ENCODE measurements at places on chromosomes 6 and 20. TPM values are rescaled to one million over a fixed set of nuclear protein-coding genes. Genes with fewer than 3 reads are reported as not detected.

The GNRH2 gene
- 0.50 TPM for total RNA-seq

The RAET1L gene
- total RNA-seq = not detected

The APOBEC2 gene
- not detected for total RNA-seq

The RAMACL gene
- total RNA-seq = 0.30 TPM

The MYLK2 gene
- total RNA-seq = 0.28 TPM

The GHRH gene
- not detected for total RNA-seq

The DEFB124 gene
- total RNA-seq = not detected

The NKX2-4 gene
- total RNA-seq = 0.11 TPM

The C6orf52 gene
- total RNA-seq = 1.8 TPM

The IMPG1 gene
- not detected for total RNA-seq

The KHDC1L gene
- not detected for total RNA-seq

The SULF2 gene
- 37.5 TPM for total RNA-seq

- no peaks in the 10 kb centered on the region for H3K27me3 ChIP-seq
- no peaks in the 10 kb centered on the region for H3K36me3 ChIP-seq
- H3K27ac ChIP-seq = no peak overlapping the region
- H3K4me3 ChIP-seq = no peak overlapping the region
Measured at GRCh38 chr20:52279706-52280105, 88.1 kb upstream of the ZFP64 start.

DNA sequence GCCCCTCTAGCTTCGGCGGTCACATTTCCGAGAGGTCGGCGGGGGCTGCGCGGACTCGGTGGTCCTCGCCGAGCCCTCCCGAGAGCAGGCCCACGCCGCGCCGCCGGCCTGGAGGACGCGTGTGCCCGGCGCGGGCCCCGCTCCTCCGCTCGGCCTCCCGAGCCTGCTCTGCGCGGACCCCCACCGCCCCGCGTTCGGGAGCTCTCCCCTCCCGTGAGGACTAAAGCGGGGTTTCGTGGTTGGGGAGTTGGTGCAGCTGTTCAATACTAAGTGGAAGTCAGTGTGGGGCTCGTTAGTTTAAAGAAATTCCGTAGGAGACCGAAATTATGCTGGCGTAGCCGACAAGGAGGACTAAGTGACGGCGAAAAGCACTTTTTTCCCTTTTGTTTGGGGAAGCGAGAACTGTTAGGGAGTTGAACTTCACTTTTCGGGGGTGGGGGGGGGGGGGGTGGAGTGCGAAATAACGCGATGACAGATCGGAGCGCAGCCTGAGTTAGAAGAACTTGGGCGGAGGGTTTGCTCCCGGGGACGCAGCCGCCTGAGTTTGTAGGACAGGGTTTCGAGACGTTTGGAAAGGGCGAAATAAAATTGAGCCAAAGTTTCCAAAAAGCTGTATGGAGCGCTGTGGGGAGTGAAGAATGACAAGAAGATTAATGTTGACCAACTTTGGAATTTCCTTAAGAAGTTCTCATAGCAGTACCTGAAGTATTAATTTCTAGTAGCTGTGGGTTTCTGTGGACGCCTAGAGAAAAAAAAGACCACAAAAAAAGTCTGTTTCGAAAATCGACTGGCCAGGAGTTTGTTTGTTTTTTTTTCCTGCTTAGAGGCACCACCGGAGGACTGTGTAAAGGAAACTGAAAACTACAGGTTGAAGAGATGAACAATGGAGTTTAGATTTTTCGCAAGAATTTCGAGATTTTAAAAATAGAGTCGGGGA, 1.4 kb downstream of the QKI start:
- no peaks in the 10 kb centered on the region for H3K36me3 ChIP-seq
- peak overlapping the region; percentile 88 for H3K4me3 ChIP-seq
- no peaks in the 10 kb centered on the region for H3K27me3 ChIP-seq
- H3K27ac ChIP-seq = peak overlapping the region; percentile 92

GRCh38 chr6:144286503-144287393, 1.6 kb downstream of the UTRN start:
- H3K4me1 ChIP-seq = peaks cover 24% of the 10 kb centered on the region
- peak overlapping the region; percentile 100 for H3K4me3 ChIP-seq
- peak; percentile 85 for DNase-seq
- peaks cover 5% of the 10 kb centered on the region for H3K36me3 ChIP-seq

DNA sequence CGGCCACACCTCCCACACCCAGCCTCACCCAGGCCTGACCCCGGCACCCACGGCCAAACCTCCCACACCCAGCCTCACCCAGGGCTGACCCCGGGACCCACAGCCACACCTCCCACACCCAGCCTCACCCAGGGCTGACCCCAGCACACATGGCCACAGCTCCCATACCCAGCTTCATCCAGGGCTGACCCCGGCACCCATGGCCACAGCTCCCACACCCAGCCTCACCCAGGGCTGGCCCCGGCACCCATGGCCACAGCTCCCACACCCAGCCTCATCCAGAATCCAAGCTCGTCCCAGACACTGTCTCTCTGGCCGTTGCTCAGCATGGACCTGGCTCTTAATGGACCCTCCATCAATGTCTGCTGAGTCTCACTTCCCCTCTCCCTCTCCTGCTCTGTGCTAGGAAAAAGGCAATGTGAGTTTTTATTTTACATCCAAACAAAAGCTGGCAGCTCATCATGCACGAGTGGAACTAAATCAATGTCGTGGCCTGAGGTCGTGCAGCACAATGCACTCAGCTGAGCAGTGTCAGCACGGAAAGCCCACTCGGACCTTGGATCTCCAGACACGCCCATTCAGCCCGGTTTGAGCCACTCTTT, 36.1 kb downstream of the NINL start:
- no peak overlapping the region for H3K4me3 ChIP-seq
- no peak for DNase-seq
- H3K4me1 ChIP-seq = peaks cover 71% of the 10 kb centered on the region

DNA sequence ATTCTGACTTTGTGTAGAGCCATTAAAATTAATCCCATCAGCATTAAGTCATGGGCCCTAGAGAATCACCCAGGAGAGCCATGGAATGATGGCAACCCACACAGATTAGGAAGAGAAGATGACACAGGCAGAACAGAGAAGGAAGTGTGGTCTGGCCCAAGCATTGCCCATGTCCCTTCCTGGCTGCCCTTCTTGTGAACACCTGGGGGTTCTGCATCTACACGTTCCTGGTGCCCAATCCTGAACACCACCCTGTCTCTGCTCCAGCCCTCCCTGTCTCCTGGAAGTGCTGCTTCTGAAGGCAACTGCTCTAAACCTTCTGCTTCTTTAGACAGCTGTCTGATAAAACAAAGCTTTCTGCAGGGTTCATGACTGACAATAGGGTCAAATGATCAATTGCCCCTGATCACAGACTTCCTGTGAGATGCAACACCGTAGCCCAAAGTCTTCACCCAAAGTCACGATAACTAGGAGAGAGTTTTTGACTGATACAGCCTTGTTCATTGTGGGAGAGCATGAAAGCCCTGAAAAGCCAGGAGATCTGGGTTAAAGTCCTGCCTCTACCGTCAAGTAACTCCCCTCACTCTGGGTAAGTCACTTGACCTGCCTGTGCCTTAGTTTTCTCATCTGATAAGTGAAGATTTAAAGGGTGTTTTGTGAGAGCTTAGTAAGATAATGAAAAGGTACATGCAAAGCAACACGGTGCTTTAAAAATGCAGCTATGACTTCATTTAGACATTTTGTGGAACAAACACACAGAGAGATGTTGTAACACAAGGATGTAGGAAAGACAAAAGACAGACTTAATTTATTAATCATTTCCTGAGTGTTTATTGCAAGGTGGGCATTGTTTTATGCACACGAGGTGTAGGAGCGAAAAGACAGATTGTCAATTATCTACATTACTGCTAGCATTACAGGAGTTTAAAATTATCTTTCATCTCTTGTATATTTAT, 291.2 kb upstream of the STXBP5 start:
- H3K27ac ChIP-seq = peak overlapping the region; percentile 75
- peaks cover 24% of the 10 kb centered on the region for H3K4me1 ChIP-seq
- no peaks in the 10 kb centered on the region for H3K27me3 ChIP-seq
- no peaks in the 10 kb centered on the region for H3K36me3 ChIP-seq
- no peak overlapping the region for H3K4me3 ChIP-seq

DNA sequence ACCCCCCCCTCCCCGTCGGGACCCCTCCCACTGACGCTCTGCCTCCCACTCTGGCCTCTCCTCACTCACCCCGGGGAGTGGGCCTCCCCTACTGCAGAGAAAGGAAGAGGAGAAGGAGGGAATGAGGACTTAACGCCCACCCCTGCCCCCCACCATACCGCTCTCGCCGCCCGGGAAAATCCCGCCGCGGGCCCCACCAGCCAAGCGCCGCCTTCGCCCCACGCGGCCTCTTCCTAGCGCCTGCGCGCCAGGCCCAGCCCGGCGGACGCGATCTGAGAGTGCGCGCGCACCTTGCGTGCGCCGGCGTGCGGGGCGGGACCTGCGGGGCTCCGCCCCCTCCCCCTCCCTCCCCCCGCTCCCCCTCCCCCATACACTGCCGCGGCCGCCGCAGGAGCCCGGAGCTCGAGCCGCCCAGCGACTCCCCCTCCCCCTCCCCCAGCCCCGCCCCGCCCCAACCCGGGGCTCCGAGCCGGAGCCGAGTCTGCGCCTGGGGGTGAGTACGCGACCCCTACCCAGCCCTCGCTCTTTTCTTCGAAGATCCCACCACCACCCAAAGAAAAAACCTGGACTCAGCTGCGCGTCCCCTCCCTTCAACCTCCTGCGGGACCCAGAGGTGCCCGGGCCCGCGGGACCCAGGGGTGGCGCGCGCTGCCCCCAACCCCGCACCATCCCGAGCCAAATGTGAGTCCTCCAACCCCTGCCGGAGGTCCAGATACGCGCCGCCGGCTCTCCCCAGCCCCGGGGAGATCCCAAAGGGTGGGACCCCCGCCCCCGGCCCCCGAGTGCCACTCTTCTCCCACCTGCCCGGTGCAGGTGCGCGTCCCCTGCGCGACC, at the start of the genes MRPL14 and TMEM63B:
Gene MRPL14, minus strand, starts transcription at position 267 of the 834 bp plus-strand sequence. CDS start 10,841 bp downstream, outside the sequence.
Gene TMEM63B, plus strand, starts transcription at position 369 of the 834 bp plus-strand sequence. CDS start 7,031 bp downstream, outside the sequence.
- H3K27ac ChIP-seq = peak within 1 kb of the TSS; percentile 39
- no peaks in the 10 kb centered on the region for H3K27me3 ChIP-seq
- peak within 1 kb of the TSS; percentile 98 for H3K4me3 ChIP-seq

GRCh38 chr6:149380523-149380922, 19.5 kb upstream of the SUMO4 start:
- no peak for DNase-seq
- H3K27ac ChIP-seq = no peak overlapping the region
- peaks cover under 1% of the 10 kb centered on the region for H3K4me1 ChIP-seq

DNA sequence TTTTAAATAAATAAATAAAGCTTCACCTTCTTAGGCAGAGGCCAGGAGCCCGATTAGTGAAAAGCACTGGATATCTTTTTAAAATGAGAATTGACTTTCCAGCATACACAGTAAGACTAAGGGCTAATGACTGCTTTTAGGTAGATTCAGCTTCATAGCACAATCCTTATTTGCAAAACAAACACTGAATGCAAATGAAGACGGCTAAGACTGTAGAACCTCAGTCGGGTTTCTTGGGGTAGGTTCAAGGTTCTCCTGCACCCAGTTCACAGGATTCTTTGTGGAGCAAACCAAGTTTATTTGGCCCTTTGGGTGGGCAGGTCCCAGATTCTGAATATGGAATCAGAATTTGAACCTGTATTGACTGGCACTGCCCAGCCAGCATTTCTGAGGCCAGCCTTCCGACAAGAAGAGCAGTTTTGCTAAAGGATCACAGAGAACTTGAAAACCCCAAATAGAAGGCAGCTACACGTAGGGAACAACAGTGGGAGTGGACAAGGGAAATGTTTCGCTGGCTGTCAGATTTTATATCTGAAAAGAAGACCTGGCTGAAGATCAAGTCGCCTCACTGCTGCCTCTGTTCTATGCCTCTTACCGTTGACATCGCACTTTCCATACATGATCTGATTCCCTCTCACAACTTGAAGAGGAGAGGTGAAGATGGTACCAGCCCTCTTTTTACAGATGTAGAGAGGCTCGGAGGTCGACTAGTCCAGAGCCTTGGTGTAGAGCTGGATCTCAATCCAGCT, 8.2 kb downstream of the TRERF1 start:
- no peak for DNase-seq
- peaks cover 3% of the 10 kb centered on the region for H3K36me3 ChIP-seq
- peaks cover 94% of the 10 kb centered on the region for H3K4me1 ChIP-seq
- H3K27me3 ChIP-seq = no peaks in the 10 kb centered on the region
- H3K4me3 ChIP-seq = peak overlapping the region; percentile 47
- peak overlapping the region; percentile 96 for H3K27ac ChIP-seq

- 0 out of 2 replicates have a peak, but pooled peaks cover 3% of the 10 kb centered on the region for H3K36me3 ChIP-seq
- no peak overlapping the region for H3K27ac ChIP-seq
Measured at GRCh38 chr20:61178551-61179071, 73.5 kb upstream of the CDH4 start.

- DNase-seq = no peak
- no peak overlapping the region for H3K4me3 ChIP-seq
- peaks cover 53% of the 10 kb centered on the region for H3K36me3 ChIP-seq
- no peaks in the 10 kb centered on the region for H3K27me3 ChIP-seq
Measured at GRCh38 chr20:58996226-58996611, 10.8 kb downstream of the CTSZ start.

- no peak overlapping the region for H3K4me3 ChIP-seq
- H3K4me1 ChIP-seq = no peaks in the 10 kb centered on the region
Measured at GRCh38 chr6:63537959-63538300, 34.4 kb upstream of the LOC128125822 start.

DNA sequence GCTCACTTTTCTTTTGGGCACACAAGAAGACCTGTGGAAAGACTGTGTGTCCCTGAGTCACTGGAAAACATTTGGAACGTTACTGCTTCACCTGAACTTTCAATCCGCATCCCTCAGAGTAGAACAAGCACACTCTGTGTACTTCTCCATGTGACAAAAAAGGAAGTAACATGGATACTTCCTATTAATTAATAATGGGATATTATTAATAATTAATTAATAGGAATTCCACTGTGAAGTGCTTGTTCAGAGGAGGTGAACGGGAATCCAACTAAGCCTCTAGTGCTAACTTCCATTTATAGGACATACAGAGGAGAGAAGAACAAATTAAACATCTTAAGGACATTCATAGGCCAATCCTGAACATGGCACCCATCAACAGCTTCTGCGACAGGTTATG, 407.8 kb downstream of the SYNE1 start:
- no peaks in the 10 kb centered on the region for H3K27me3 ChIP-seq
- DNase-seq = no peak
- H3K27ac ChIP-seq = no peak overlapping the region
- no peaks in the 10 kb centered on the region for H3K36me3 ChIP-seq

- 0 out of 2 replicates have a peak, but pooled peaks cover 3% of the 10 kb centered on the region for H3K4me1 ChIP-seq
- DNase-seq = no peak
- no peak overlapping the region for H3K27ac ChIP-seq
- no peaks in the 10 kb centered on the region for H3K27me3 ChIP-seq
- no peaks in the 10 kb centered on the region for H3K36me3 ChIP-seq
Measured at GRCh38 chr6:90460051-90460450, 126.8 kb downstream of the MAP3K7 start.

GRCh38 chr6:27757307-27757706, 154.9 kb downstream of the OR2B2 start:
- H3K4me3 ChIP-seq = peak overlapping the region; percentile 64
- DNase-seq = peak; percentile 69
- no peak overlapping the region for H3K27ac ChIP-seq
- peaks cover 82% of the 10 kb centered on the region for H3K27me3 ChIP-seq

GRCh38 chr6:140597181-140597580, 1222.7 kb upstream of the CITED2 start:
- no peak overlapping the region for H3K27ac ChIP-seq
- peaks cover 9% of the 10 kb centered on the region for H3K4me1 ChIP-seq
- peaks cover 15% of the 10 kb centered on the region for H3K36me3 ChIP-seq
- no peaks in the 10 kb centered on the region for H3K27me3 ChIP-seq
- no peak overlapping the region for H3K4me3 ChIP-seq

- H3K4me3 ChIP-seq = no peak overlapping the region
- peaks cover 10% of the 10 kb centered on the region for H3K4me1 ChIP-seq
- no peak for DNase-seq
- H3K36me3 ChIP-seq = no peaks in the 10 kb centered on the region
Measured at GRCh38 chr6:6818078-6818639, 229.6 kb downstream of the LY86 start.

GRCh38 chr20:46681032-46681854, 8.0 kb downstream of the TP53RK start:
- no peak overlapping the region for H3K4me3 ChIP-seq
- H3K4me1 ChIP-seq = peaks cover 45% of the 10 kb centered on the region
- H3K27me3 ChIP-seq = no peaks in the 10 kb centered on the region
- peaks cover 25% of the 10 kb centered on the region for H3K36me3 ChIP-seq
- H3K27ac ChIP-seq = no peak overlapping the region
